Activated CD4-positive, alpha-beta T cell treated with anti-CD3 and anti-CD28 coated beads, Interleukin-2, amount 10 ng/mL, durations not matched to agents 24 days and 14 days (primary cell): ENCODE measurements at places on chromosomes 3 and 15.

- DNase-seq, result no peak
Observed at GRCh38 chr3:178480795-178481194, 55.4 kb upstream of the KCNMB2 start.

- no peak for DNase-seq
Observed at GRCh38 chr15:39869254-39869653, 50.8 kb downstream of the GPR176 start.

- DNase-seq, result no peak
Observed at GRCh38 chr3:8658306-8659212, 14.0 kb upstream of the SSUH2 start.

DNA sequence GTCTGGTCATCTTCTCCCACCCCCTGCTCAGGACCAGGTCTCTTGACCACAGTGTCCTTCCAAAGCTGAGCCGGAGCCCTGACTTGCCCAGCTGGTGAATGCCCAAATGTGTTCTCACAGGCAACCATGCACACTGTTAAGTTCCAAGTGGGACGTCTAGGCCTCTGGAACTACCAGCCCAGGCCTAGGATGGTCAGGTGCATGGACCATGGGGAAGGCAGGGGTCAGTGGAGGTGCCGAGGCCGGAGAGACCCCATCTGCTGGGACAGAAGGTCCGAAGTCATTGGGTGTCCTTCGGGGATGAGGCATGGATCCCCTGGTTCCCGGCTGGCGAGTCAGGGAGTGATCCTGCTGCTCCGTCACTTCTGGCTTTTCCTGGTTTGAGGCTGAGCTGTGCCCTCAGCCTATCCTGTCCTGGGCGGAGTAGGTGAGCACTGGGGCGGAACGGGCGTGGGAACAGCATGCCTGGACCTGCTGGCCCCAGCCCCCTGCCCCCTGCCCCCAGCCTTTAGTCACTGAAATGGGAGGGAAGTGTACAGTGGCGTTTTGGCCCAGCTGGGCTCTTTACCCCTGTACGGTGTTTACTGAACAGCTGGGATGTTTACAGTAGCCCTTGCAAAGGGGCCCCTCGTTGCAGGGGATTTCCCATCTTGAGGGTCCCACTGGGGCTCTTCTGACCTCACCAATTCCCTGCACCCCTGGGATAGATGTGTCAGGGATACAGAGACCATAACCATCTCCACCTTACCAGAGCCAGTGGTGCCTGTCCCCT lies 12.1 kb downstream of the SEMA3F start:
- no peak for DNase-seq

DNA sequence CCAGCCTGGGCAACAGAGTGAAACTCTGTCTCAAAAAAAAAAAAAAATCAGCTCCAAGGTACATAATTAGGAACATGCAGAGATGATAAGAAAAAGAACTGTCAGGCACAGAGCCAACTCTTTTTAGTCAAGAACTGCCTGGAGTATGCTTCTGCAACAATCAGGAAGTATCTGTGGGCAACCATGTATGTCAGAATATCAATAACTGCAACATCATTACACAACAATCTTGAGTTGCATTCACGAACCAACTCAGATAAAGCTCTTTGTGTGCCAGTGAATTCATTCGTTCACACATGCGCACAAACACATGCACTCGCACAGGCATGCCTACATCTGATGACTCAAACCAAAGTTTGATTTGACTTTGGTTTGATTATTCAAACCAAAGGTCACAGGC lies 32.1 kb downstream of the EFHB start:
- DNase-seq, result no peak

GRCh38 chr15:55555089-55555488 lies 33.1 kb downstream of the PYGO1 start:
- no peak for DNase-seq

DNA sequence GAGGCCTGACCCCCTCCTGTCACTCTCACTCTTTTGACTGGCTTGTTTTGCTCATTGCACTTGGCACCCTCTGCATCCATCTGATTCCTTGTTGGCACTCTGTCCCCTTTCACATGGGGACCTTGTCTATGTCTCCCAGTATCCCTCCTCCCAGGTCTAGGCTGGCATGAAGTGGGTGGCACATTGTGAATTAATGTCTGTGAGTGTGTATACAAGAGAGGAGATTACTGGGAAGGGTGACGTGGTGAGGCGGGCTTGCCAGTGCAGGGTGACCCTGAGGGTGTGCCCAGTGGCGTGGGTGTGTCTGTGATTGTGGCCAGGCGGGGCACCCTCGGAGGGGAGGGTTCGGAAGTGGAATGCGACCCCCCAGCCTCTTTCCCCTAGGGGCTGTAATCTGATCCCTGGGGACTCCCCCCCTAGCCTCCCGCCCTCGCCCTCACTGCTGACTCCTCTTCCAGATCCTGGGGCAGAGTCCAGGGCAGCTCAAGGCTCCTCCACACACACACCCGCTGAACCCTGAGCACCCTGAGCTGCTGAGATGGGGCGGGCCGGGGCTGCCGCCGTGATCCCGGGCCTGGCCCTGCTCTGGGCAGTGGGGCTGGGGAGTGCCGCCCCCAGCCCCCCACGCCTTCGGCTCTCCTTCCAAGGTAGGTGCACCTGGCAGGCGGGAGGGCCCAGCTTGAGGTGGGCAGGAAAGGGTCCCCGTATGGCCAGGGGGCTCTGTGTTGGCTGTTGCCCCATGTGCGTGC lies at the start of gene SEMA3B:
Gene SEMA3B (plus strand): TSS at position 445 of the 749 bp plus-strand sequence. CDS start 94 bp downstream, at position 539.
- no peak for DNase-seq
